Pulmonary artery endothelial cell (primary cell): ENCODE measurements at places on chromosomes 13 and 19. TPM values are rescaled to one million over a fixed set of nuclear protein-coding genes. Genes with fewer than 3 reads are reported as not detected.

PNMA8C gene
- under 0.01 TPM in 1 of 2 replicates, not detected in the other for total RNA-seq

CEACAM6 gene
- total RNA-seq = not detected in 2 replicates

NAA16 gene
- 6.2 and 9.6 TPM in 2 replicates for total RNA-seq

PCSK4 gene
- 0.59 and 0.92 TPM in 2 replicates for total RNA-seq

PGLYRP1 gene
- not detected in 2 replicates for total RNA-seq

SLC25A41 gene
- total RNA-seq = 0.07 TPM in 1 of 2 replicates, not detected in the other

ERICH4 gene
- not detected in 2 replicates for total RNA-seq

LYPD3 gene
- not detected in 2 replicates for total RNA-seq

GZMM gene
- not detected in 2 replicates for total RNA-seq

TSSK6 gene
- total RNA-seq = 0.79 and 1.3 TPM in 2 replicates

HIF3A gene
- total RNA-seq = 4.6 and 5.3 TPM in 2 replicates

KCNN4 gene
- total RNA-seq = 0.46 and 0.49 TPM in 2 replicates

AKAP8L gene
- total RNA-seq = 53.5 and 62.0 TPM in 2 replicates

FDX2 gene
- 21.8 and 25.8 TPM in 2 replicates for total RNA-seq

ZNF793 gene
- total RNA-seq = 0.13 and 2.0 TPM in 2 replicates

SRRM5 gene
- 0.04 TPM in 1 of 2 replicates, not detected in the other for total RNA-seq

CNFN gene
- total RNA-seq = not detected in 2 replicates

CYP4F22 gene
- not detected in 2 replicates for total RNA-seq

ZNF132 gene
- total RNA-seq = 4.7 and 7.5 TPM in 2 replicates

MIDN gene
- 11.4 and 13.4 TPM in 2 replicates for total RNA-seq

EML2 gene
- total RNA-seq = 22.2 and 35.6 TPM in 2 replicates

RANBP3 gene
- total RNA-seq = 36.4 and 42.4 TPM in 2 replicates

MAN2B1 gene
- 27.1 and 41.5 TPM in 2 replicates for total RNA-seq

CYP2A6 gene
- total RNA-seq = not detected in 2 replicates

FUT3 gene
- total RNA-seq = not detected in 2 replicates

SIX5 gene
- total RNA-seq = 3.4 and 5.6 TPM in 2 replicates

ZNF527 gene
- 4.0 and 4.1 TPM in 2 replicates for total RNA-seq

EPS8L1 gene
- 4.7 and 7.5 TPM in 2 replicates for total RNA-seq

ZC3H4 gene
- total RNA-seq = 12.7 and 16.0 TPM in 2 replicates

R3HDM4 gene
- total RNA-seq = 22.8 and 29.1 TPM in 2 replicates

TMPRSS9 gene
- total RNA-seq = not detected in 2 replicates

CGB1 gene
- not detected in 2 replicates for total RNA-seq

KCNRG gene
- 4.7 and 8.1 TPM in 2 replicates for total RNA-seq

CAB39L gene
- total RNA-seq = 6.7 and 8.8 TPM in 2 replicates

ACP5 gene
- 1.2 TPM in 1 of 2 replicates, not detected in the other for total RNA-seq

HPN gene
- 0.04 TPM in 1 of 2 replicates, not detected in the other for total RNA-seq

RGL3 gene
- 0.66 and 2.6 TPM in 2 replicates for total RNA-seq

HSD11B1L gene
- total RNA-seq = 5.4 and 6.5 TPM in 2 replicates

CD22 gene
- 0.60 TPM in 1 of 2 replicates, not detected in the other for total RNA-seq

WIZ gene
- 6.0 and 8.5 TPM in 2 replicates for total RNA-seq

JSRP1 gene
- 0.07 and 0.39 TPM in 2 replicates for total RNA-seq
